ENCODE measurements at places on chromosomes 1 and 21.
A peak's percentile ranks its signal among the peaks of the same experiment; 100 is the strongest.

- H3K4me1 ChIP-seq = peaks cover 56% of the 10 kb centered on the region
- H3K4me3 ChIP-seq = no peak overlapping the region
- H3K36me3 ChIP-seq = no peaks in the 10 kb centered on the region
- peaks cover 5% of the 10 kb centered on the region for H3K27me3 ChIP-seq
- DNase-seq = no peak
Observed at GRCh38 chr1:156384007-156384406, 15.0 kb downstream of the RHBG start.

DNA sequence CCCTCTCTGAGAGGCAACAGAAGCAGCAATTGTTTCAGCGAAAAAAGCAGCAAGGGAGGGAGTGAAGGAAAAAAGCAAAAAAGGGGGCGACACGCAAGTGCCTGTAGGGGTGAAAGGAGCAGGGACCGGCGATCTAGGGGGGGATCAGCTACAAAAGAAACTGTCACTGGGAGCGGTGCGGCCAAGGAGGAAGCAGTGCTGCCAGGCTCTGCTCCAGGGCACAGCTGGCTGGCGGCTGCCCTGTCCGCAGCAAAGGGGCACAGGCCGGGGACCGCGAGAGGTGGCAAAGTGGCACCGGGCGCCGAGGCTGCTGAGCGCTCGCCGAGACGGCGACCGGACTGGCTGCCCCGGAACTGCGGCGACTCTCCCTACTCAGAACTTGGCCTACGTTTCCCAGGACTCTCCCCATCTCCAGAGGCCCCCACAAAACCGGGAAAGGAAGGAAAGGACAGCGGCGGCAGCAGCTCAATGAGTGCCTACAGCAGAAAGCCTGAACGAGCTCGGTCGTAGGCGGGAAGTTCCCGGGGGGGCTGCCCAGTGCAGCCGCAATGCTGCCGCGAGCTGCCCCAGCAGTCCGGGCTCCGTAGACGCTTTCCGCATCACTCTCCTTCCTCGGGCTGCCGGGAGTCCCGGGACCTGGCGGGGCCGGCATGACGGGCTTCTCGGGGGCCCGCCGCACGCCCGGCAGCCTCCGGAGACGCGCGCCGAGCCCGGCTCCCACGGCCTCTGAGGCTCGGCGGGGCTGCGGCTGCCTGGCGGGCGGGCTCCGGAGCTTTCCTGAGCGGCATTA is 1.0 kb upstream of the CDKN2C start:
- peaks cover 28% of the 10 kb centered on the region for H3K27me3 ChIP-seq
- H3K27ac ChIP-seq = peak overlapping the region; percentile 98
- H3K4me1 ChIP-seq = peaks cover 15% of the 10 kb centered on the region
- no peak for DNase-seq
- H3K4me3 ChIP-seq = peak overlapping the region; percentile 86

DNA sequence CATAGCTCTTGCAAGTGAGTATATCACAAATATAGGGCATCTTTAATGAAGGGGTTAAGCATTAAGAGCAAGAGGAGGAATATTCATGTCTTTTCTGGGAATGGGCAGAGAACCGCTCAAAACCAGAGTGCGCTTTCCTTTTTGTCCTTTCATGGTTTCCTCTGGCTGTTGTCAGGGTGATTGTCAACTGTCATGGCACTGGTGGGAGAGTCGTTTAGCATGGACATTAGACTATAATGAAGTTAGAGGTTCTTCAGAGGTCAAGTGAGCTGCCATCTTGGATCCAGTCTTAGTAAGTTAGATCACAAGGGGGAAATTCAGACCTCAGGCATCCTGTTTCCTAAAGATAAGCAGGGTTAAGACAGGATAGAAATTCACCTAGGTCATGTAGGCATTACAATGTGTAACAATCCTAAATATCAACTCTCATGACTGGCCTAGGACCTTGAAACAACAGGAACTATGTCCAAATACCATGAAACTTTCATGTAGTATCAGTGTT is 12.1 kb upstream of the COA6 start:
- no peaks in the 10 kb centered on the region for H3K27me3 ChIP-seq
- no peak overlapping the region for H3K4me3 ChIP-seq
- peaks cover 3% of the 10 kb centered on the region for H3K4me1 ChIP-seq
- no peak overlapping the region for H3K27ac ChIP-seq
- H3K36me3 ChIP-seq = no peaks in the 10 kb centered on the region

GRCh38 chr21:46116776-46117585 is 19.1 kb downstream of the COL6A2 start:
- H3K27me3 ChIP-seq = no peaks in the 10 kb centered on the region
- H3K36me3 ChIP-seq = peaks cover 62% of the 10 kb centered on the region
- no peak overlapping the region for H3K27ac ChIP-seq
- DNase-seq = no peak

- H3K36me3 ChIP-seq = no peaks in the 10 kb centered on the region
- no peak overlapping the region for H3K27ac ChIP-seq
- peaks cover 52% of the 10 kb centered on the region for H3K27me3 ChIP-seq
- H3K4me1 ChIP-seq = peaks cover 16% of the 10 kb centered on the region
- peak overlapping the region; percentile 38 for H3K4me3 ChIP-seq
Observed at GRCh38 chr21:38660333-38661196, 145.2 kb upstream of the ETS2 start.

GRCh38 chr1:216223486-216223885 is 199.8 kb downstream of the USH2A start:
- H3K36me3 ChIP-seq = no peaks in the 10 kb centered on the region
- H3K27me3 ChIP-seq = no peaks in the 10 kb centered on the region
- no peak overlapping the region for H3K27ac ChIP-seq

DNA sequence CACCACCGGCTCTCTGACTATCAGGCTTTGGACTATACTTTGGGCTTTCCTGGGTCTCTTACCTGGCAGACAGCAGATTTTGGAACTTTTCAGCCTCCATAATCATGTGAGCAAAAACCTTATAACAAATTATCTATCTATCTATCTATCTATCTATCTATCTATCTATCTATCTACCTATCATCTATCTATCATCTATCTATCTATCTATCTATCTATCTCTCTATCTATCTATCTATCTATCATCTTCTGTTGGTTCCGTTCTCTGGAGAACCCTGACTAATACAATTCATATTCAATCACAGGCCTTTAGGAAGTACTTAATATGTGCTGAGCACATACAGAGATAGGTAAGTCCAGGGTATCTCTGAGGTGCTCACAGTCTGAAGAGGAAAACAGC is 18.7 kb upstream of the SCMH1 start:
- H3K27me3 ChIP-seq = no peaks in the 10 kb centered on the region
- H3K27ac ChIP-seq = no peak overlapping the region
- DNase-seq = no peak
- no peaks in the 10 kb centered on the region for H3K4me1 ChIP-seq

DNA sequence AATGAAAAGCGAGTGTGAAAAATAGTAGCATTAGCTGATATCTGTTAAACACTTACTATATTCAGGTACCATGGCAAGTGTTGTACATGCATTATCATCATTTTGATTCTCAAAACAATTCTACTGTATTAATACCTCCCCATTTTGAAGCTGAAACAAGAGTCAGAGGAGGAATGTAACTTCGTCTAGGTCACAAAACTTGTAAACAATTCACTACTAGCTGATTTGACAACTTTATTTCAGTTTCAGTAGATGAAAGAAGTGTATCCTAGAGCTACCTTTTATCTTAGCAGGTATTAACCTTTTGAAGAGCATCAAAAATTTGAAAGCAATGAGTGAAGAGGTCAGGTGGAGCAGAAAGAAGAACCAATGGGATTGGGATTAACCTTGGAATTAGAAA is 1.6 kb downstream of the CD84 start:
- no peaks in the 10 kb centered on the region for H3K36me3 ChIP-seq
- DNase-seq = no peak
- no peak overlapping the region for H3K27ac ChIP-seq
- no peaks in the 10 kb centered on the region for H3K27me3 ChIP-seq
- no peak overlapping the region for H3K4me3 ChIP-seq

DNA sequence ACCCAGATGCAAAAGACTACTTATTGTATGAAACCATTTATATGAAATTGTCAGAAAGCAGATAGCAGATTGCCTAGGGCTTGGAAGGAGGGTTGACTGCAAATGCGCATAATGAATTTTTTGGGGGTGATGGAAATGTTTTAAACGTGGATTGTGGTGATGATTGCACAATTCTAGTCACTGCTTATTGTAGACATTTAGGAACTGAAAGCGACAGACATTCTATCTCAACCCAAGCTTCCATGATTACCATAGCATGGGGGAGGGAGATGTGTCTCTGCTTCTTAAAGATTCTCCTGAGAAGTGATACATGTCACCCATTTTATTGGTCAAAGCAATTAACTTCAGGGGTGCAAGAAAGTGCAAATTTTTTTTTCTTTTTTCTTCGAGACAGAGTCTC is 2.8 kb upstream of the MTF2 start:
- no peak overlapping the region for H3K27ac ChIP-seq
- no peaks in the 10 kb centered on the region for H3K36me3 ChIP-seq
- DNase-seq = no peak
- no peak overlapping the region for H3K4me3 ChIP-seq
- no peaks in the 10 kb centered on the region for H3K4me1 ChIP-seq

DNA sequence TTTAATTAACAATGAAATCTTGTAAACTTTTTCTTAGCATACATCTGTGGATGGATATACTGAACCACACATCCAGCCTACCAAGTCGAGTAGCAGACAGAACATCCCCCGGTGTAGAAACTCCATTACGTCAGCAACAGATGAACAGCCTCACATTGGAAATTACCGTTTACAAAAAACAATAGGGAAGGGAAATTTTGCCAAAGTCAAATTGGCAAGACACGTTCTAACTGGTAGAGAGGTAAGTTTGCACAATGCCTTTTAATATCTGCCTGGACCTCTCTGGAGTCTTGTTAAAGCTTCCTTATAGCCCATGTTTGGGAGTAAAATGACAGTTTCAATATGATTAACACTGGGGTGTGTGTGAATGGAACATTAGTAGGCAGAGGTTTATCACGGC is 51.4 kb downstream of the MARK1 start:
- no peaks in the 10 kb centered on the region for H3K36me3 ChIP-seq
- no peaks in the 10 kb centered on the region for H3K4me1 ChIP-seq
- H3K27ac ChIP-seq = no peak overlapping the region
- no peak for DNase-seq

DNA sequence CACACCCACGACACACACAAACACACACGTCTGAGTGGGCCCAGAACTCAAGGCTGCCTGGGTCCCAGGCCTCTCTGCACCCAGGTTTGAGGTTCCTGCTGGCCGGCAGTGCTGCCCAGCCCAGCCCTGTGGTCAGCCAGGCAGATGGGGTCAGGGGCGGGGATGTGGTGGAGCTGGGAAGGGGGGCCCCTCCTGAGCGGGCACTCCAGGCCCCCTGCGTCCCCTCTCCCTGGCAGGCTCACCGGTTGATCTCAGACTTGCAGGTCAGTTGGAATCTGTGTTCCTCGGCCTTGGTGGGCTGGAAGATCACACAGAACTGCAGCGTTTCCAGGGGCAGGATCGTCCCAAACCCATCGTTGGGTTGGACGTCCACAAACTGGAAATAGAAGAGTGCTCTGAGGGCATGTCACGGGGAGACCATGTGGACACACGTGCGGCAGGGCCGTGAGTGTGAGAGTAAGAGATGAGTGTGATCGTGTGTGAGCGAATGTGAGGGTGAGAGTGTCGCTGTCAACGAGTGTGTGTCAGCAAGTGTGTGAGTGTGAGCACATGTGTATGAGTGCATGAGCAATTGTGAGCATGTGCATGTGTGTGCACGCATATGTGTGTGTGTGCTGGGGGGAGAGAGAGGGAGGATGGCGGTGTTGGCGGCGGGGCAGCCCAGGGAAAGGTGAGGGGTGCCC is 19.7 kb upstream of the TMEM52 start:
- no peak for DNase-seq
- no peak overlapping the region for H3K4me3 ChIP-seq
- no peak overlapping the region for H3K27ac ChIP-seq
- H3K36me3 ChIP-seq = peaks cover 5% of the 10 kb centered on the region

DNA sequence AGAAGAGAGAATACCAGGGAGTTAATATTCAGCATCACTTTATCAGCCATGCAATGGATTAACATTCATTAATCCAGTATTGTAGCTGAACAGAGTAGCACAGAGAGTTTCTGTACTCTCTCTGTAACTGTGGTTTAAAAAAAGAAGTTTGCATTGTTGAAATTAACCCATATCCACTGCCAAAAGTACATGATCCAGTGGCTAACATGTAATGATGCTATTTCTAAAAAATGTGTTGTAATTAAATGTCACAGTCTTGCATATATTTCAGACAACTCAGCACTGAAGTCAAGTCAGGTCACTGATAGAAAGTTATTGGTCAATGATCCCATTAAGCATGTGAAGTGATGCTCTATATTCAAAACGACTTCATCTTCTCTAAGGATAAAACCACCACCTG is 141.3 kb downstream of the NRIP1 start:
- no peak overlapping the region for H3K4me3 ChIP-seq
- H3K4me1 ChIP-seq = no peaks in the 10 kb centered on the region
- H3K27me3 ChIP-seq = no peaks in the 10 kb centered on the region

DNA sequence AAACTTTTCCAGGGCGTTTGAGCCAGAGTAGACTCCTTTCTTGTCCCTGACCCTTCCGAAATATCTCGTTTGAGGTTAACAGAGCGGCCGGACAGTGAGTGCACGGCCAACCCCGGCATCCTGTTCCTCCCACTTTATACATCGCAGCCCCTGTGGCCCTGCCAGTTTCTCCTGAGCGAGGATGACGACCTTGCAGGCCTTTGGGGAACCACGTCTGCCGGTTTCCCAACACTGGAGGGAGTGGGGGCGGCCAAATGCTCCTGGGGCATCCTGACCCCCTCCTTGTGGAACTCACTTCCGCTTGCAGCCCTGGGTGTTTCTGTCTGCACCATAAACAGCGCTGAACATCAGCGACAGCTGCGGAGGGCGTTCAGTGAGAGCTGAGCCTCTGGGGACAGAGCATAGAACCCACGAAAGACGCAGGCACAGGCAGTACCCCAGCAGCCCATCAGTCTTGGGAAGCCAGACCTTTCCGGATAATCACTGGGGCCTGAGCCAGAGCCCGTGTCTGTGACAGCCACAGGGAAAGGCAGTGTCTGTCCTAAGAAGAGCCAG is 4.8 kb upstream of the KCNAB2 start:
- no peaks in the 10 kb centered on the region for H3K27me3 ChIP-seq
- H3K4me3 ChIP-seq = no peak overlapping the region
- no peak for DNase-seq
- no peak overlapping the region for H3K27ac ChIP-seq
- peaks cover 17% of the 10 kb centered on the region for H3K4me1 ChIP-seq
- peaks cover 26% of the 10 kb centered on the region for H3K36me3 ChIP-seq

DNA sequence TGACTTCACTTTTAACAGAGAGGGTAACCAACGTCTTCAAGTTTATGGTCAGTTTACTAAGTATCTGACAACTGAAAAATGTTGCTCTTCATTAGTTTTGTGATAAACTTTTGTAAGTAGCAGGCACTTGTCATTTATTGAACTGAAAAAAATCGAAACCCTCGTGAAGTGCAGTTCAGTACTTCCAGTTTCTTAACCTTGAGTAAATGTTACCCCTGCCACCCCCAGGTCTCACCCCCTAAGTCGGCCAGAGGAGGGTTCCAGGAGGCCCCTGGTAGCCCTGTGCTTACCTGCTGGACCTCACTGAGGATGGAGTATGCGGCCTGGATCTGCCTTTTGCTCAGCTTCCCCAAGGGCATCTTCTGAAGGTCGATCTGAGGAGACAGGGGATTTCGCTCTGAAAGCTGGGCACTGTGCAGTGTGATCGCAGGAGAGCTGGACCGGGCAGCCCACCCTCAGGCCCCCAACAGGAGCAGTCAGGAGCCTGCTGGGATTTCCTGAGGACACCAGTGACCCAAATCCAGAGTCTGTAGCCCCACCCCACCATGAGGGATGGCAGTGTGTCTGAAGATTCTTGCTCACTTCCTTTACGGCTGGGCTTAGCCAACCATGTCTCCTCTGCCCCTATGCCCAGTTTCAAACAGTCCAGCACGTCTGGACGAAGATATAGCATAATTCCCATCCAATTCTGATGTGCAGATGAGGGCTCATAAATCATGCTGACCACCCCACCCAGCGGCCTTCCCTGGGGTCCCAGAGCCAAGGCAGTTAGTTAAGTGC is 37.6 kb downstream of the PARP1 start:
- peaks cover 85% of the 10 kb centered on the region for H3K36me3 ChIP-seq
- H3K4me1 ChIP-seq = no peaks in the 10 kb centered on the region
- no peak overlapping the region for H3K27ac ChIP-seq

Measured in spinal cord (tissue), 10 donors.